Posterior cingulate gyrus (tissue), 11 donors: ENCODE measurements at places on chromosomes 1 and 21.
A peak's percentile ranks its signal among the peaks of the same experiment; 100 is the strongest.

DNA sequence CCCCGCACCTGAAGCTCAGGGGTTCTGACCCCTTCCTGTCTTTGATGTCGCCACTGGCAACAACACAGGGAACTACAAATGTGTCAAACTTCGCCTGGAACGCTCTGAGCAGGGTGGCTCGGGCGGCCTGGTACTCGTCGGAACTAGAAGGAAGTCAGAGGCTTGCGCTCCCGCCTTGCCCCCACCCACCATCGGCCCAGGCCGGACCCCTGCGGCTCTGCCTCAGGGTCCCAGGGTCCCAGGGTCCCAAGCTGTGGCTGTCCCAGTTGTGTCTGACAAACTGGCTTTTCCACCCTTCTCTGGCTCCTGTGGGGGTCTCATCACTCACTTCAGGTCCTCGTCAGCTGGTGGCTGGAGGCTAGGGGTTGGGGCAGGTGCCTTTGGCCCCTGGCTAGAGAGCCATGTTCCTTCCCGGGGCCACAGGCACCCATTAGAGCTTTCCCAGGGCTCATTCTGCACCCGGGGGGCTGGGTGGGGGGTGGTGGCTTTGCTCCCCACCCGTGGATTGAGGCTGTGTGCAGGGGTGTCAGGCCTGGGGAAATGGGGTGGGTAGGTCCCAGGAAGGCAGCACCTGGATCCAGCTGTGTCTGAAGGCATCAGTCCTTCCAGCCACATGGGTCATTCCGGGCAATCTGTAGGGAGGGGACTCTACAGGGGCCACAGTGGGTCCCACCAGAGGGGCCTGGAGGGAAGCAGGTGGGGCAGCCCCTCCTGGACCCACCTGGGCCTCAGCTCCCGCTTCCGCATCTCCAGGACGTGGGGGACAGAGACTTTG is 8.0 kb upstream of the TMEM52 start:
- no peak for DNase-seq

GRCh38 chr1:172180501-172181285 is 239.8 kb upstream of the C1orf105 start:
- peak; percentile 25 for DNase-seq

GRCh38 chr1:220797553-220797952 is 10.8 kb downstream of the MTARC1 start:
- no peak for DNase-seq

GRCh38 chr1:109208836-109209463 is 4.8 kb upstream of the SARS1 start:
- no peak for DNase-seq

DNA sequence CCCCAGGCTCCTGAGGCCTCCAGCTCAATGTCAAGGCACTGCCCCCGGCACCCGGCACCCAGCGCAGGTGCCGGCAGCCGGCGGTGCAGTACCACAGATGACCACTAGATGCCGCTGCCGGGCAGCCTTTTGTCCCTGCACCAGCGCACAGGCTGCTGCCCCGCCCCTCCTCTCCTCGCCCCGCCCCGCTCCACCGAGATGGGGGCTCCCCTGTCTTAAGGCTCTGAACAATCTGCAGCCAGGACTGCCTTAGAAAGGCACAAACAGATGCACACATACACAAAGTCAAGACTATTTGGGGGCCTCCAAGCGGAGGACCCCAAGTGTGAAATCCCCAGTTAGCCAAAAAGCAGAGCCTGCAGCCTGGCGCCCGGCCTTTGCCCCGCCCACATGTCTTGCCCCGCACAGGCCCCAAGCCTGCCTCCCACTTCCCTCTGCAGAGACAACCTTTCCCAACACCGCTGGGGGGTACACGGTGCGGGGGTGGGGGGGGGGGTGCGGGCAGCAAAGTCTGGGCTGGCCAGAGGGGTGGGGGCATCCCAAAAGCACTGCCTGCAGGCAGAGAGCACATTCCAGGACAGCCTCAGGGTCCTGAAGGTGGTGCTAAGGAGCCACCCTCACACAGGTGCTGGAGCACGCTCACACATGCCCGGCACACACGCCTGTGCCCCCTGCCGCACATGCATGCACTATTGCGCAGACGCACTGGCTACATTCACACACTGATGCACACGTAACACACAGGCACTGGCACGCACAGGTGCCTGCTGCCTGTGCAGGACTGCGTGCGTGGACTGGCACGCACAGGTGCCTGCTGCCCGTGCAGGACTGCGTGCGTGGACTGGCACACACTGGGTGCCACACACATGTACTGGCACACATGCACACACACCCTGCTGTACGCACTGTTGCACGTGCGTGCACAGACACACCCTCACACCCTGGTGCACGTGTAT is 37.1 kb downstream of the ARHGEF16 start:
- DNase-seq, result peak; percentile 82

DNA sequence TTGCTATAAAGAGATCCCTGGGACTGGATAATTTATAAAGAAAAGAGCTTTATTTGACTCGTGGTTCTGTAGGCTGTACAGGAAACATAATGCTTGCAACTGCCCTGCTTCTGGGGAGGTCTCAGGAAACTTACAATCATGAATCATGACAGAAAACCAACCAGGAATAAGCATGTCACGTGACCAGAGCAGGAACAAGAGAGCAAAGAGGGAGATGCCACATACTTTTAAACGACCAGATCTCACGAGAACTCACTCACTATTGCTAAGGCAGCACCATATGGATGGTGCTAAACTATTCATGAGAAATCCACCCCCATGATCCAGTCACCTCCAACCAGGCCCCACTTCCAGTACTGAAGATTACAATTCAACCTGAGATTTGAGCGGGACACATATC is 49.8 kb upstream of the RCC1 start:
- DNase-seq, result no peak

- DNase-seq, result no peak
Measured at GRCh38 chr1:41811051-41811795, 107.5 kb downstream of the HIVEP3 start.

DNA sequence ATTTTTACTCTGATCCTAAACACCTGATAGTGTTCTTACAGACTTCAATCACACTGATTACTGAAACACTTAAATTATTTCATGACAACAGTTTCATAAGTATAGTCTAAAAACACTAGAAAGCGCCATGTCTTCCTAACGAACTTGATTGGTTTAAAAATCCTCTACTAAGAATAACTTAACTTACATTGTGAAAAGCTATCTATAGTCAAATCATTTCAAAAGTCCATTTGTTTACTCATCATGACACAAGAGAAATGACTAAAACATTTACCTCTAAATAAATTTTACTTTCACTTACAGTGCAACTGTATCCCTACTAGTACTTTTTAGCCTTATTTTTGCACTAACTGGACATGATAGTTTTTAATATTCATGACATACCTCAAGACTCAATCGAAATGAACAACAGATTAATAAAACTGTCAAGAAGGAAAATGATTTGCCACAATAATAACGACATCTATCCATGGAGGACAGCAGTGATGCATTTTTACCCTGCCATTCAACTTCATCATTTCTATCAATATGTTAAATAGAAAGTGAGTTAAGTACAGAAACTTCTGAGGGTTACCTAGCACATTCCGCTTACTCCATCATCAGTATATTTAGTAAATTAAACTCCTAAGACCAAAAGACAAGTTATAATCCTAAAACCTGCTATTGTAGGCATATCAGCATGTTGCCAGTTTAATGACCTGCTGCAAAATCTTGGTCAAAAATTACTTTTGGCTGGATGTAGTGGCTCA is 38.4 kb downstream of the AHCTF1 start:
- no peak for DNase-seq

DNA sequence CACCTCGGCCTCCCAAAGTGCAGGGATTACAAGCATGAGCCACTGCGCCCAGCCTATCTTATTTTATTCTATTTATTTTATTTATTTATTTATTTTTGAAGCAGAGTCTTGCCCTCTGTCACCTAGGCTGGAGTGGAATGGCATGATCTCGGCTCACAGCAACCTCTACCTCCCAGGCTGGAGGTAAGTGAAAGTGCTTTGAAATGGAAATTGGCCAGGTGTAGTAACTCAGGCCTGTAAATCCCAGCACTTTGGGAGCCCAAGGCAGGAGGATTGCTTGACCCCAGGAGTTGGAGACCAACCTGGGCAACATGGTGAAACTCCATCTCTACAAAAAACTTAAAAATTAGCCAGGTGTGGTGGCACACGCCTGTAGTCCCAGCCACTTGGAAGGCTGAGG is 5.1 kb upstream of the DSTYK start:
- DNase-seq, result no peak
